Ascending aorta (tissue), 2 donors: ENCODE measurements at places on chromosomes 16 and 17.
A peak's percentile ranks its signal among the peaks of the same experiment; 100 is the strongest.

DNA sequence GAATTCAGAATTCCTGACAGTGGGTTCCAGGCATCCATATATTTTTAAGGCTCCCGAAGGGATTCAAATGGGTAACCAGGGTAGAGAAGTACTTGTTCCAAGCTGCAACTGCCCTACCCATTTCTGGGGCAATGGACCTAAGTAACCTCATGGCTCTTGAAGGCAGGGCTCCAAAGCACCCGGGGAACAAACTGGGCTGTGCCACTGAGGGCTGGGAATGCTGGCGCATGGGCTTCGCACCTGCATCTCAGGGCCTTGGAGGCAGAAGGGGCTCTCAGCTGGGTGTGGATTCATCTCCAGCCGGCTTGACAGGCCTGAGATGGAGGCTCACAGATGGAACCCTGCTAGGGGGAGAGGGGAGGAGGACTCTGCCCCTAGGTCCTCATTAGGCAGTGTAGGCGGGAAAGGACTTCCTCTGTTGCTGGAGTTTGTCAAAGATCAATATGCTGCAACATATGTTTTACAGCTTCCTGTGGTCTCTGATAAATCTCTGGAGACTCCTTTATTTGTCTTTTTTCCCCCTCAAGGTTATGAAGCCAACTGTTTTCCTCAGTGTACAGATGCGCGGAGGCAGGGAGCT lies 232.3 kb upstream of the NLRP1 start:
- DNase-seq: no peak
- H3K4me1 ChIP-seq: no peaks in the 10 kb centered on the region
- H3K27me3 ChIP-seq: no peaks in the 10 kb centered on the region
- H3K27ac ChIP-seq: no peak overlapping the region

- H3K27me3 ChIP-seq: peaks cover 8% of the 10 kb centered on the region
- H3K4me3 ChIP-seq: no peak overlapping the region
- H3K4me1 ChIP-seq: peaks cover 5% of the 10 kb centered on the region
- H3K27ac ChIP-seq: no peak overlapping the region
Observed at GRCh38 chr17:79933863-79934652, 94.8 kb upstream of the CBX4 start.

GRCh38 chr17:1709971-1710806 lies at the start of gene TLCD2:
Gene TLCD2, minus strand, starts transcription at chr17:1710377. Its CDS starts 135 bp downstream, at chr17:1710242.
- no peaks in the 10 kb centered on the region for H3K27me3 ChIP-seq
- peaks cover 48% of the 10 kb centered on the region for H3K36me3 ChIP-seq
- DNase-seq: peak; percentile 84
- H3K4me1 ChIP-seq: peaks cover 16% of the 10 kb centered on the region
- H3K27ac ChIP-seq: peak within 1 kb of the TSS; percentile 79

- no peak overlapping the region for H3K4me3 ChIP-seq
- no peak for DNase-seq
- H3K36me3 ChIP-seq: no peaks in the 10 kb centered on the region
- H3K27me3 ChIP-seq: no peaks in the 10 kb centered on the region
- no peak overlapping the region for H3K27ac ChIP-seq
Observed at GRCh38 chr17:75601057-75601987, 13.7 kb downstream of the MYO15B start.
